ENCODE measurements at places on chromosomes 12 and 14.

- no peak for DNase-seq
Observed at GRCh38 chr12:38025916-38026315, 290.7 kb upstream of the ALG10B start.

DNA sequence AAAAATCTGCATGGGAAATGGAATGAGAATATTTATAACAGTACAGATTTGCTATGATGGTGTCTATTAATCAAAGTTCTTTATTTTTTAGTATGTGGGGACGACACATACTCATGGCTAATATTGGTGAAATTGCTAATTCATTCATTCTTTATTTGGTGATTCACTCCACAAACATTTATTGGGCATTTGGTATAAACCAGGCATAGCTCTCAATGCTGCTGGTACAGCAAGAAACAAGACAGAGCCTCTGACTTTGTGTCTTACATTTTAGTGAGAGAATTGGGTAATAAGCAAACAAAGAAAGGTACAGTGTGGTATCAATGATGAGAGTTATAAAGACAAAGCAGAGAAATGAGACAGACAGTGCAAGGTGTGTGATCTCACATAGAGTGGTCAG is 129.5 kb downstream of the RGS6 start:
- no peak for DNase-seq

GRCh38 chr12:26088998-26089397 is 35.8 kb downstream of the BHLHE41 start:
- no peak for DNase-seq

- peak; percentile 44 for DNase-seq
Observed at GRCh38 chr12:57604454-57604991, at the start of gene DTX3. DTX3 (plus strand) TSS chr12:57604824; CDS start chr12:57606518, 1,694 bp downstream.
